ENCODE measurements at places on chromosomes 13 and 19. TPM values are rescaled to one million over a fixed set of nuclear protein-coding genes. Genes with fewer than 3 reads are reported as not detected.

DNA sequence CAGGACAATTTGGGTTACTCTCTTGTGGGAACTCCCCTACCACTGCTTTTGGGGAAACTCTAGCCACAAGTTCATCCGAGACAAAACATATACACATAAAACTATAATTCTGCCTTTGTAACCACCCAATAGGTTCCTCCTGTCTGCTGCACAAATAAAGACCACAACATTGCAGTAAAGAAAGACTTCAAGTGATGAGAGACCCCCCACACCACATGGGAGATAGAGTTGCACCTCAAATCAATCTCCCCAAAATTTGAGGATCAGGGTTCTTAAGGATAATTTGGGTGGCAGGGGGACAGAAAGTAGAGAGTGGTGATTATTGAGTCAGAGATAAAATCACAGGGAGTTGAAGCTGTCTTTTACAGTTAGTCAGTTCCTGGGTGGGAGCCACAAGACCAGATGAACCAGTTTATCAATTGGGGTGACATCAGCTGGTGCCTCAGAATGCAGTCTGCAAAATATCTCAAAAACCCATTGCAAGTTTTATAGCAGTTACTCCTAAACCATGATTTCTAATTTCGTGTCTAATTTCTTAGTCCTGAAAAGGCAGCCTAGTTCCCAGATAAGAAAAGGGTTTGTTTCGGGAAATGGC lies 1348.5 kb downstream of the PCDH9 start:
- no peak for DNase-seq
- H3K27me3 ChIP-seq = no peaks in the 10 kb centered on the region
- no peaks in the 10 kb centered on the region for H3K36me3 ChIP-seq
- H3K4me1 ChIP-seq = no peaks in the 10 kb centered on the region

ZNF285 gene
- 1.7 TPM for total RNA-seq

DNA sequence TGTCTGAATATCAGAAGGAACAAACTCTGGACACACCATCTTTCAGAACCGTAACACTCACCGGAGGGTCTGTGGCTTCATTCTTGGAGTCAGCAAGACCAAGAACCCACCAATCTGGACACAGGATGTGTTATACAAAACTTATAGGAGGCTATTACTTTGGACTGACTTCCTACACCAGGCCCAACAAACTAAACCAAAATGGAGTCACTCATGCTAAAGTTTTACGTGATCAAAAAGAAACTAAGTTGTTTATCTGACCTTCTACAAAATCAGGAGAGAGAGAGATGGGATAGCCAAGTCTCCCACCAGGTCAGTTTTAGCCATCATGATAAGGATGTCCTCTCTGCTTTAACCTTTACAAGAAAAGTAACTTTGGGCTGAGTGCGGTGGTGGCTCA lies 3.2 kb upstream of the RAB11B start:
- no peak for DNase-seq
- H3K4me3 ChIP-seq = no peak overlapping the region
- H3K36me3 ChIP-seq = peaks cover 4% of the 10 kb centered on the region
- H3K27me3 ChIP-seq = no peaks in the 10 kb centered on the region

GRCh38 chr13:79246578-79246949 lies 159.5 kb downstream of the RBM26 start:
- H3K27me3 ChIP-seq = peaks cover 2% of the 10 kb centered on the region
- H3K4me1 ChIP-seq = no peaks in the 10 kb centered on the region
- no peak overlapping the region for H3K4me3 ChIP-seq

- no peak overlapping the region for H3K27ac ChIP-seq
- no peaks in the 10 kb centered on the region for H3K27me3 ChIP-seq
- H3K4me3 ChIP-seq = no peak overlapping the region
- DNase-seq = no peak
These were observed 36.5 kb downstream of the OPA3 start for GRCh38 chr19:45547965-45548609.

DNA sequence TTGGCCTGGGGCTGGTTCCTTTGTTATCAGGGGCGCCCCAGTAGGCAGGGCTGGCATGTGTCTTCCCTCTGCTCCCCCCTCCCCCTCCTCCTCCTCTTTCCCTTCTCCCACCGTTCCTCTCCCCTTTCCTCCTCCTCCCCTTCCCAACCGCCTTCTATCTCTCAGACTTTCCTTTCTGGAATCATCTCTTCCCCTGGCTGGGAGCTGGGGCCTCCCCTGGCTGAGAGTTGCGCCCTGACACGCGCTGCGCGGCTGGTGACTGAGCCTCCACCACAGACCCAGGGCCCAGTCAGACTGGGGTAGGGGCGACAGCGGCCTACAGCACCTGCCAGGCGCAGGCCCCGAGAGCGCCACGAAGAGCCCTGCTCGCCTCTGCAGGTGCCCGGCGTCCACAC lies 2.8 kb downstream of the PNMA8B start:
- DNase-seq = no peak
- H3K27me3 ChIP-seq = peaks cover 59% of the 10 kb centered on the region
- H3K4me3 ChIP-seq = no peak overlapping the region
- peaks cover 19% of the 10 kb centered on the region for H3K4me1 ChIP-seq

GRCh38 chr13:113938246-113938645 lies 35.6 kb downstream of the C13orf46 start:
- DNase-seq = no peak
- no peak overlapping the region for H3K4me3 ChIP-seq
- H3K36me3 ChIP-seq = no peaks in the 10 kb centered on the region
- H3K4me1 ChIP-seq = no peaks in the 10 kb centered on the region
- no peak overlapping the region for H3K27ac ChIP-seq
- no peaks in the 10 kb centered on the region for H3K27me3 ChIP-seq

- H3K4me1 ChIP-seq = peaks cover 27% of the 10 kb centered on the region
- DNase-seq = no peak
- peaks cover 76% of the 10 kb centered on the region for H3K27me3 ChIP-seq
- H3K27ac ChIP-seq = no peak overlapping the region
These were observed 1.5 kb upstream of the CDX2 start for GRCh38 chr13:27970382-27971235.

LCP1 gene
- 1,019 TPM for total RNA-seq

DNA sequence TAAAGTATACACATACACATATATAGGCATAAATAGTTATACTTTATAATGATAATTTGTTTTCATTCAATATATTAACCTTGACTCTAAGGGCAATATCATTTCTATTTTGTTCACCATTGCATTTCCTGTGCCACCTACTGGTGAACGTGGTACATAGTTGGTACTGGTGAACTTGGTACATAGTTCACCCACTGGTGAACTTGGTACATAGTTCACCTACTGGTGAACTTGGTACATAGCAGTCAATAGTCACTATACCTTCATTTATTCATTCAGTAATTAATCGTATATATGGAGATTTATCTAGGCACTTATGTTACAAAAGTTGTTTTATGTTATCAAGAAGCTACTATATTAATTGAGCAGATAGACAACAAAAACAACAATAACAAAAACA lies 172.6 kb upstream of the ATXN8OS start:
- no peaks in the 10 kb centered on the region for H3K4me1 ChIP-seq
- no peaks in the 10 kb centered on the region for H3K27me3 ChIP-seq
- H3K27ac ChIP-seq = no peak overlapping the region
- peak; percentile 1 for DNase-seq

GRCh38 chr19:55283548-55284377 lies at the start of gene BRSK1:
BRSK1 (plus strand) TSS chr19:55283997; CDS start chr19:55284443, 446 bp downstream.
- H3K27me3 ChIP-seq = no peaks in the 10 kb centered on the region
- H3K4me3 ChIP-seq = peak within 1 kb of the TSS; percentile 31
- H3K36me3 ChIP-seq = peaks cover 2% of the 10 kb centered on the region
- DNase-seq = peak; percentile 64
- peaks cover 19% of the 10 kb centered on the region for H3K4me1 ChIP-seq
- H3K27ac ChIP-seq = peak within 1 kb of the TSS; percentile 71

- H3K27me3 ChIP-seq = no peaks in the 10 kb centered on the region
- DNase-seq = no peak
- no peak overlapping the region for H3K4me3 ChIP-seq
- H3K4me1 ChIP-seq = no peaks in the 10 kb centered on the region
- no peaks in the 10 kb centered on the region for H3K36me3 ChIP-seq
These were observed 63.9 kb upstream of the ATXN8OS start for GRCh38 chr13:70043685-70044084.

BSG gene
- total RNA-seq = 159 TPM

DNA sequence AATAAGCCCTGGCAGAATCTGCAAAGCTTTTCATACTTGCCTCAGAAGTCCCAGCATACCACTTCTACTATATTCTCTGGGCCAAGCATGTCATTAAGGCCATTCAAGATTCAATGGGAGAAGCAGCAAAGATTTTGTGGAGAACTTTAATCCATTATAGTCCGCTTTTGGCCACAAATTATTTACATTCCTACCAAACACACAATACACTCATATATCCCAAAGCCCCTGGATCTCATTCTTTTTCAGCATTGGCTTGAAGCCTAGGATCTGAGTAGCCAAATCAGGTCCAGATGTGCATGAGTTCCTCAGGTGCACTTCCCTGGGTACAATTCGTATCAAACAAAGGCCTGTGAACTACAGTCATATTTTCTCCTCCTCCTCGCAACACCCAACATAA lies 203.4 kb downstream of the NDFIP2 start:
- H3K27me3 ChIP-seq = peaks cover under 1% of the 10 kb centered on the region
- no peak overlapping the region for H3K4me3 ChIP-seq
- DNase-seq = no peak
- H3K4me1 ChIP-seq = no peaks in the 10 kb centered on the region

MAMSTR gene
- total RNA-seq = 0.56 TPM

- peaks cover 3% of the 10 kb centered on the region for H3K4me1 ChIP-seq
- H3K27me3 ChIP-seq = no peaks in the 10 kb centered on the region
- peaks cover 17% of the 10 kb centered on the region for H3K36me3 ChIP-seq
- no peak overlapping the region for H3K27ac ChIP-seq
- peak; percentile 44 for DNase-seq
These were observed 20.9 kb downstream of the COG6 start for GRCh38 chr13:39676315-39676876.

DNA sequence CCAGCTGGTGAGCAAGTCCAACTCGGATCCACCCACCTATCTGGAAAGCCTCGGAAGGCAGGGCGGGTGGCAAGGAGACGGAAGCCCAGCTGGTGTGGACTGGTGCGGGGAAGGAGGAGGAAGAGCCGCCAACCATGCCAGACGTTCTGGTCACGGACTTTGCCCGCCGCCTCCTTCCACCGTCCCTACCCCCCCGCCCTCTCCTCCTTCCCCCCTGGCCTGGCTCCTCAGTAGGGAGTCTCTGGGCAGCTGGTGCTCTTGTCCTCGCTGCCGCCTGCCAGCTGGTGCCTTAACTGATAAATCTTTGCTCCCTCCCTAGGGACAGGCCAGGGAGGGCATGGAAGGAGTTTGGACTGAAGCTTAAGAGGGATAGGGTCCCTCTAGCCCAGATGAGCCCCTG lies 4.8 kb downstream of the SYNGR4 start:
- H3K4me3 ChIP-seq = no peak overlapping the region
- peaks cover 6% of the 10 kb centered on the region for H3K4me1 ChIP-seq
- DNase-seq = no peak
- no peaks in the 10 kb centered on the region for H3K27me3 ChIP-seq
- H3K36me3 ChIP-seq = no peaks in the 10 kb centered on the region

DNA sequence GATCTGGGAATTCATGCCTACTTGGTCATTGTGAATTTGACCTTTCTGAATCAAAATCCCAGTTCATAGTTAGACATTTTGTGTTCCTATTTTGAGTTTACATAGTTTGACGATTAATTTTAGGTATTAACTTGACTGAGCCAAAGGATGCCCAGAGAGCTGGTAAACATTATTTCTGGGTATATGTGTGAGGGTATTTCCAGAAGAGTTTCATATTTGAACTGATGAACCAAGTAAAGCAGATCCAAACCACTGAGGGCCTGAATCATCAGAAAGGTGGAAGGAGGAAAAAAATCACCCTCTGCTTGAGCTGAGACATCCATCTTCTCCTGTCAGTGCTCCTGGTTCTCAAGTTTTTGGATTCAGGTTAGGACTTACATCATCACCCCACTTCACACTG lies 116.6 kb downstream of the CYSLTR2 start:
- H3K27me3 ChIP-seq = peaks cover 13% of the 10 kb centered on the region
- DNase-seq = no peak
- H3K36me3 ChIP-seq = no peaks in the 10 kb centered on the region
- no peak overlapping the region for H3K27ac ChIP-seq

DNA sequence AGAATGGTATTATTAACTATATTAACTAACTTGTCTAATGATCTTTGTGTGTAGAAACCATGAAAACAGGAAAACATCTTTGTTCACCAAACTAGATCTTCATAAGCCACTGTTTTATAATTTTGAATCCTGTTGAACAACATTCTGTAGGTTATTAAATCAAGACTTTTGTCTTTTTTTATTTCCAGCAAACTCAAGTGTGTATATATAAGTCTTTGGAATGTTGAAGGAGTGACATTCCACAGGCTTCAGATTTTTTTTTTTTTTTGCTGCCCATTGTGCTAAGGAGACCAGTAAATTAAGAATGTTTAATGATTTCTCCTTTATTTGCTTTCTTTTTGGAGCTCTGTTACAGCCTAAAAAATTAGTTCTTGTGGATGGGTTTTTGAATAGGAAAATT lies 89.6 kb downstream of the LMO7 start:
- no peaks in the 10 kb centered on the region for H3K36me3 ChIP-seq
- no peak overlapping the region for H3K27ac ChIP-seq
- no peaks in the 10 kb centered on the region for H3K27me3 ChIP-seq
- H3K4me3 ChIP-seq = no peak overlapping the region

DNA sequence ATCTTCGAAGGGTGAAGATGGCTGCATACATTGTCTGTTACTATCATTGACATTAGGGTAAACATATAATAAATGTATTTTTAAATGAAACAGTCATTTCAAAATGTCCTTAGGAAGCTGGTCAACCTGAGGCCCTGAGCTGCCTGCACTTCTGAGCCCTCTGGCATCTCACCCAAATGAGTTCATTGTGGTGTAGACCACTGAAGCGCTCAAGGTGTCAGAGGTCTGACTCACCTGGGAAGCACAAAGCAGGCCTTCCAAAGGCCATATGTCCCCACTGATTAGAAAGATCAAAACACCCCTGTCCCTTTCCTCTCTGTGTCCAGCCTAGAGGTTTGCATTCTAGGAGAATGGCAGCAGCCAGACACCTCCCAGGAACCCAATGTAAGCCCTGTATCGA lies 59.6 kb downstream of the COL4A2 start:
- no peaks in the 10 kb centered on the region for H3K4me1 ChIP-seq
- H3K27ac ChIP-seq = no peak overlapping the region
- no peak overlapping the region for H3K4me3 ChIP-seq
- H3K27me3 ChIP-seq = peaks cover 7% of the 10 kb centered on the region

Data from activated CD8-positive, alpha-beta T cell treated with anti-CD3 and anti-CD28 coated beads for 36 hours (primary cell).